Skeletal muscle cell (primary cell): ENCODE measurements at places on chromosomes 4 and X.

- peak; percentile 89 for DNase-seq
Observed at GRCh38 chr4:7857238-7857701, 82.4 kb downstream of the AFAP1 start.

DNA sequence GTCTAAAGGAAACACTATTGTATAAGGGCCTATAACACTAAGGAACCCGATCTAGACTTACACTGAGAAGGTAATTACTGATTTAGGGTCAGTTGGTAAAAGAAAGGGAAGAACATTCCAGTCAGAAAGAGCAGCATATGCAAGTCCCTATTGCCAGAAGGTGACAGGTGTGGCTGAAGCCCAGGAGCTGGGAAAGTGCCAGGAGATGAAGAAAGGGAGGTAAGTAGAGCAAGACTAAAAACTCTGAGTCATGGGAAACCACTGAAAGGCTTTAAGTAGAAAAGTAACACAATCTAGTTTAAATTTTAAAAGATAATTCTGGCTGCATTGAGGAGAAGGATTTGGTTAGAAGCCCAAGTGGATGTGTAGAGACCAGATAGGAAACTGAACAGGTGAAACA is 77.7 kb upstream of the INTU start:
- DNase-seq: no peak

GRCh38 chr4:99648321-99648720 is 9.3 kb downstream of the C4orf54 start:
- DNase-seq: no peak

GRCh38 chr4:116413222-116413621 is 672.2 kb downstream of the TRAM1L1 start:
- DNase-seq: no peak

GRCh38 chr4:41174444-41174843 is 39.9 kb downstream of the APBB2 start:
- DNase-seq: no peak

- DNase-seq: no peak
Observed at GRCh38 chr4:66736606-66737005, 808.7 kb downstream of the CENPC start.

GRCh38 chr4:83569987-83570386 is 34.1 kb downstream of the GPAT3 start:
- DNase-seq: no peak

GRCh38 chrX:24859211-24859841 is 156.4 kb downstream of the ARX start:
- DNase-seq: no peak

DNA sequence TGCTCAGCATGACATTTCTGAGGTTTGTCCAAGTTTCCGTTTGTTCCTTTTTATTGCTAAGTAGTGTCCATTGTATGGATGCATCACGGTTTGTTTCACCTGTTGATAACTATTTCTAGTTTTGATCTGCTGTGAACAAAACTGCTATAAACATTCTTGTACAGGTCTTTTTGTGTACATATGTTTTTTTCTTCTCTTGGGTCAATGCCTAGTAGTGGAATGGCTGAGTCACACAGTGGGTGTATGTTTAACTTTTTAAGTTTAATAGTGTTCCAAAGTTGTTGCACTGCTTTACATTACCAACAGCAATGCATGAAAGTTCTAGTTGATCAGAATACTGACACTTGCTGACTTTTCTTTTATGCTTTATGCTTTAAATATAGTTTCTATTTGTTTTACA is 76.7 kb downstream of the MAOB start:
- no peak for DNase-seq

- no peak for DNase-seq
Observed at GRCh38 chrX:64842492-64842891, 133.8 kb downstream of the ZC4H2 start.

DNA sequence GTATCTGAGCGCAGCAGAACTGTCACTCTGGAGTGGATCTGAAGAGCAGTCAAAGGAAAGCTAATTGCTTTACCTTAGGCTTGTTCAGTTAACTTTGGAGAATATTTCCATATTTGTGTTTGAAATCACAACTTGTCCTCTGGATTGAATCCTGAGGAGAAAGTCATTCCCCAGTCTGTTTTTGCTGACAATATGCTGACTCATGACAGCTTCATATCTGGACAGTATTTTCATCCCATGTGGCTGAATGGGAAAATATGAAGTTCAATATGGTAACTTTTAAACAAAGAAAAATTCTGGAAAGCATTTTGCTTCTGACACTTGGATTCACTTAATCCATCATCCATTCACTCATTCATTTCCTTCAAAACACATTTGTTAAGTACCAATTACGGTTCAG is 46.3 kb upstream of the MAGEC3 start:
- no peak for DNase-seq

- no peak for DNase-seq
Observed at GRCh38 chrX:133638285-133638684, 223.0 kb upstream of the GPC4 start.

DNA sequence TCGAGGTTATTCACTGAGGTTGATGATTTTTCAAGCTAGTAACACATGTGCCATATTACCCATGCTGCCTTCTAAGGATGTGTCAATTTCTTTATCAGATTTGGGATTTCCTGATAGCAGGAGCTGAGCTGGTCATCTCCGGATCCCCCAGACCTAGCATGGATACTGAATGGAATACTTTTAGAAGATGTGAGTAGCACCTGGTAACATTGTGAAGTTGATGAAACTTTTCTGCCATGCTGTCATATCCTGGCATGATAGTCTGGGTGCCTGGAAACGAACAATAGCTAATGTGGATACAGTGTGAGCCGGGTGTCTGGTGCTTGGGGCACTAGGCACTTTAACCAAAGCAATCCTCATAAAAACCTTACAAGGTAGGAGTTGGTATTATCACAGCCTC is 11.0 kb upstream of the CYTL1 start:
- DNase-seq: no peak

DNA sequence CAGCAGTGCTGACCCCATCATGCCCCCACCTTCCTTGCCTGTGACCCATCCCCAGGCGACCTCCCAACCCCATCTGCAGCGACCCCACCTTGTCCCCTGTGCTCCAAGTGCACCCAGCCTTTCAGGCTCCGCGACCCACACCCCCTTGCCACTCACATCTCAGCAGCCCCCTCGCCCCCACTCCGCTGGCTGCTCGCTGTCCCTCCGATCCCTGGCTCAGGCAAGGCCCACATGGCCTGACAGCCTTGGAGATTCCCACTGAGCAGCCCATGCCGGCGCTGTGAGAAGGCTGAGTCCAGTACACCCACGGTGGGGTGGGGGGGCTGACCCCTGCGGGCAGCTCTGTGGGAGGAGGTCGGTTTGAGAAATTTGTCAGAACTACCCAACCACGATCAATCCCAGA is 9.1 kb downstream of the ZFYVE28 start:
- DNase-seq: no peak

DNA sequence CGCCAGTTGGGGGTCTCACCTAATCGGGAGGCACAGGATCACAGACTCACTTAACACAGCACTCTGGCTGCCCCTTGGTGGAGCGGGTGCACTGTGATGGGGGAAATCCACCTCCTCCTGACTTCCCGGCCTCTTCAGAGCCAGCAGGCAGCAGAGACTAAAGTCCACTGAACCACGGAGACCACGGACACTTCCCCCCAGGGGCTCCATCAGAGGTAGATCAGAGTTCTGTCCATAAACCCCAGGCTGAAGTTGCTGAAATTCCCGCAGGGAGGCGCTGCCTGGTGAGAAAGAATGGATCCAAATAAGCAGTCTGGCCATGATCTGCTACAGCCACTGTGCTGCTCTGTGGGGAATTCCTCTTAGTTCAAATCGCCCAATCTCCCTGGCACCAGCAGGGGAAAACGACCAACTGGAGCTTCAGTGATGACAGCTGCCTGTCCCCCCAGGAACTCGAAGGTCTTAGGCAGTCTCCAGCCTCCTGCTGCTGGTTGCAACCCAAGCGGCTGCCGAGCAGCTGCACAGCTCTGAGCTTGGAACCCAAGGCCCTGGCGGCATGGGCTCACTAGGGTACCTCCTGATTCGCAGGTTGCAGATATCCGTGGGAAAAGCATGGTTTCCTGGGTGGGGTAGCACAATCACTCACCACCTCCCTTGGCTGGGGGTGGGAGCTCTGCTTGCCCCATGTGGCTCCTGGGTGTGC is 106.9 kb upstream of the DCAF12L2 start:
- DNase-seq: no peak

GRCh38 chr4:182105416-182105815 is 137.8 kb upstream of the TENM3 start:
- no peak for DNase-seq

- DNase-seq: no peak
Observed at GRCh38 chrX:134898440-134898839, 92.4 kb upstream of the SMIM10 start.

DNA sequence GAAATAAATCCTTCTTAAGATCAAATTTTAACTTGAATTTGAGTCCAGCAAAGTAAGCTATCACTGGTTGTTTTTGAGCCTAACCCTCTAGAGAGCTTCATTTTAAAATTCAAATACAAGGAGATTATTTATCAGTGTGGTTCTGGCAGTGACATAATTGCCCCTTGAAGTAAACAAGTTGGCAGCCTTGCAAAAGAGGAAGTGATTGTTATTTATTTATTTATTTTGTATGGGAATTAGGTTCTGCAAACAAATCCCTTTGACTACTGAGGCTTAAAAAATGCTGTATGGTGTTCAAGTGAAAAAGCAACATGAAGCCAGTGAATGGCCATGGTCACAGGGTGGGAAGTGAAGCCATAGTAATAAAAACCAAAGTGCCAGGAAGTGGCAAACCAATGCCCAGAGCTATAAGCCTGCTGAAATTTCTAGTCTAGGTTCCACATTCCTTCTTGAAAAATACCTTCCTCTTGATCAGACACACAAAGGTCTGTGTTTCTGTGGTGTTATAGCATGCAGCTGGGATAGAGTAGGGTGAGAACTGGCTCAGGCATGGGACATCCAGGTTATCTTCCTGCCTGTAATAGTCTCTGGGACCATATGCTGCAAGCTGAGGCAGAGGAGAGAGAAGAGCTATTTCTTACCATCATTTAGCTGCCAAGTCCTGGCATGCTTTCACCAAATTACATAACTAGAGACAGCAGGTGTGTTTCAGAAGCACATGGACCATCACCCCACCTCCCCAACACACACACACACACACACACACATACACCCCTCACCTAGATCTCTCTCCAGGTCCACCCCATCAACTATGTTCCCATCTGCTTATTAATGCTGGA is 47.1 kb upstream of the TSPAN7 start:
- no peak for DNase-seq

DNA sequence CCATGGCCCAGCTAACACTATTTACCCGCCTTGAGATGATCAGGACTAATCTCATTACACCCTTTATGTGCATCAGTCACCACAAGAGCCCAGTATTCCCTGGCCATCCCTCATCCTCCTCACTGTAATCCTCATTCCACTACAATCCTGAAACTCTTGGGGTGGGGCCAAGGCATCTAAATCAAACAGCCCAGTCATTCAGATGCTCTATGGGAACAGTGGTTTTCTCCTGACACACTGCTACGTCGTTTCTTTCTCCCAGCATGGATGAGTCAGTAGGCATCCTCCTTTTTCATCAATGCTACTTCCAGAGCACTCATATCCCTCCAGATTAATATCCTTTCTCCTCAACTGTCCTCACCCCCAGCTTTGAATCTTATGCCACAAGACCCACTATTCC is 5.6 kb downstream of the SDAD1 start:
- DNase-seq: peak; percentile 85

DNA sequence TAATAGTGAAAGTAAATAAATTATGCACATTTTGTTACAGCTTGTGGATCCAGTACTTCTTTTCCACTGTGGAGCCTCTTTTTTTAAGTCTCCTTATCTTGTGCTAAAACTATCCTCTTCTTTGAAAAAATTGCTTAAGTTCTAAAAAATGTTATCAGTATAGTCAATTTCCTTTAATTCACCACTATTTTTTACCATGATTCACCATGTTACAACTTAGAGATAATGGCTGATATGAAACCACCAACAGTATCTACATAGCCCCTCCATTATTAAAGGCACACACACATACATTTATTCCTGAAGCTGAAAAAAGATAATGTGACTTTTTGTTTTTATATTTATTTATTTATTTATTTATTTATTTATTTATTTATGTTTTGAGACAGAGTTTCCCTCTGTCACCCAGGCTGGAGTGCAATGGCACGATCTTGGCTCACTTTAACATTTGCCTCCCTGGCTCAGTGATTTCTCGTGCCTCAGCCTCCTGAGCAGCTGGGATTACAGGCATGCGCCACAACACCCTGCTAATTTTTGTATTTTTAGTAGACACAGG is 243.2 kb downstream of the SPOCK3 start:
- DNase-seq: no peak

DNA sequence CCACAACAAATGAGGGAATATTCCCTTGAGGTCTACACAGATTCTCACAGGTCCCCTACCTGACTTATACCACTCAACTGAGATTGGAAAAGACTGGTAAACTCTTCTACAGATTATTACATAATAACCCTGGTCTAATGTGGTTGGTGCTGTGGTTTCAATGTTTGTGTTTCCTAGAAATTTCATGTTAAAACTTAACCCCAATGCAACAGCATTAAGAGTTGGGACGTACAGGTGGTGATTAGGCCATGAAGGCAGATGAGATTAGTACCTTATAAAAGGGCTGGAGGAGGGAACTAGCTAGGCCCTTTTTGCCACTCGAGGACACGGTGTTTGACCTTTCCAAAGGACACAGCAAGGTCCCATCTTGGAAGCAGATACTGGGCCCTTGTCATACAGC is 84.3 kb upstream of the TAPT1 start:
- DNase-seq: no peak

- DNase-seq: no peak
Observed at GRCh38 chrX:148723551-148723950, 223.1 kb downstream of the AFF2 start.
